H1 (cell line): ENCODE measurements at places on chromosomes 5 and 9. TPM values are rescaled to one million over a fixed set of nuclear protein-coding genes. Genes with fewer than 3 reads are reported as not detected.

Gene ADAMTSL2
- 0.69 and 0.74 TPM in 2 replicates for total RNA-seq

Gene EFNA5
- total RNA-seq, result 17.6 and 21.8 TPM in 2 replicates

Gene PPP3R2
- total RNA-seq, result not detected in 2 replicates

GRCh38 chr5:52674815-52675545 lies 112.7 kb upstream of the ITGA1 start:
- no peak for DNase-seq

DNA sequence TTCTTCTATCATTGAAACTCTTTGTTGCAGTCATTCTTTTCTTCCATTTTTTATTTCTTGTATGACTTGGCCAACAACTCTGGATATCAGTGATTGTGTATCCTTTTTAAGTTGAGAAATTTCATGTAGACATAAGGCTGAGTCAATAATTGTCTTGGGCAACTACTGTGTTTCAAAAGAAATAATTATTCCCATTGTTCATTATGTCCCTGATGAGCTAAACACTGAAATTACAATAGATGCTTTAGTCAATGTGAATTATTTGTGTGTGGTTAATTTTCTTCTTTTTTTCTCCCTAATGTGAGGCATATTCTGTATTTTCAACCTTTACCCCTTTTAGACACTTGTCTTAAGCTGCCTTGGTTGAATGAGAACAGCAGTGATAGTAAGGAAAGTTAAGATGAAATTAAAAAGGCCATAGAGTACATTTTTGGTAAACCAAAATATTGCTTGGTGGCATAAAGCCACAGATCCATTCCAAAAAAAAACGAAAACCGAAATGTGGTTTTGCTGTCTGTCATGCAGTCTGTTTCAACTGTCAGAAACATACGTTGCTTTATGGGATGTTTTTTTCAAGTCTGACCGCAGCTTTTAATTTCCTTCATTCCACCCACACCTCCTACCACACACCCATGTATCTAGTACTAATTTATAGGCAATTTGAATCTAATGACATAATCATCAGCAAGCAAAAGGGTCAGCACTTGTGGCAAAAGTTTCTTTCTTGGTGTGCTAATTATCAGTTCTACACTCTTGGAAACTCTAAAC lies 21.1 kb downstream of the TLE4 start:
- DNase-seq, result no peak

GRCh38 chr5:138212828-138213160 lies 329 bp downstream of the CDC23 start:
- DNase-seq, result no peak

GRCh38 chr5:138950421-138951031 lies 75.4 kb upstream of the LRRTM2 start:
- DNase-seq, result no peak

- DNase-seq, result no peak
These were observed 147.2 kb downstream of the IZUMO3 start for GRCh38 chr9:24398466-24398865.

DNA sequence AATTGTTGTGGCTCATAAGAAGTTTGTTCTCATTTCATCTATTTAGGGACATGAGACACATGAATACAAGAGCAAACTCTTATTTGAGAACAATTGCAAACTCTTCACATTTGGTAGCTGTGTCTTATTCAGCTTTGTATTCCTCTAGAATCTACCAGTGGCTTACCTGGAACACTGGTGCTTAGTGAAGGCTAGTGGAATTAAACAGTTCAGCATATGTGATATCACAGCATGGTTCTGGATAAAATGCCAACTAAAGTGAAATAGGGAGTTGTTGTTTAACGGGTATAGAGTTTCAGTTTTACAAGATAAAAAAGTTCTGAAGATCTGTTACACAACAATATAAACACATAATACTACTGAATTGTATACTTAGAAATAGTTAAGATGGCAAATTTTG lies 48.9 kb downstream of the NRG2 start:
- DNase-seq, result no peak

DNA sequence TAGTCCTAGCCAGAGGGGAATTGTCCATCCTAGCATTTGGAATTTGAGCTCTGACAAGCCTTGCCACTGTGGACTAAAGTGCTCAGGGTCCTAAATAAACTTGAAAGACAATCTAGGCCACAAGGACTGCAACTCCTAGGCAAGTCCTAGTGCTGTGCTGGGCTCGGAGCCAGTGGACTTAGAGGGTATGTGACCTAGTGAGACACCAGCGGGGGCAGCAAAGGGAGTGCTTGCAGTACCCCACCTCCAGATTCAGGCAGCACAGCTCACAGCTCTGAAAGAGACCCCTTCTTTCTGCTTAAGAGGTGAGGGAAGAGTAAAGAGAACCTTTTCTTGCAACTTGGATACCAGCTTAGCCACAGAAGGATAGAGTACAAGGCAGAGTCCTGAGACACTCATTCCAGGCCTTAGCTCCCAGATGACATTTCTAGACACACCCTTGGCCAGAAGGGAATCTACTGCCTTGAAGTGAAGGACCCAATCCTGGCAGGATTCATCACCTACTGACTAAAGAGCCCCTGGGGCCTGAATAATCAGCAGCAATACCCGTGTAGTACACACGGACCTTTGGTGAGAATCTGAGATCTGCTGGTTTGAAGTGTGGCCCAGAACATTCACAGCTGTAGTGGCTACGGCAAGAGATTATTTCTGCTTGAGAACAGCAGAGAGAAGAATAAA lies 164.6 kb downstream of the CCDC171 start:
- DNase-seq, result no peak

DNA sequence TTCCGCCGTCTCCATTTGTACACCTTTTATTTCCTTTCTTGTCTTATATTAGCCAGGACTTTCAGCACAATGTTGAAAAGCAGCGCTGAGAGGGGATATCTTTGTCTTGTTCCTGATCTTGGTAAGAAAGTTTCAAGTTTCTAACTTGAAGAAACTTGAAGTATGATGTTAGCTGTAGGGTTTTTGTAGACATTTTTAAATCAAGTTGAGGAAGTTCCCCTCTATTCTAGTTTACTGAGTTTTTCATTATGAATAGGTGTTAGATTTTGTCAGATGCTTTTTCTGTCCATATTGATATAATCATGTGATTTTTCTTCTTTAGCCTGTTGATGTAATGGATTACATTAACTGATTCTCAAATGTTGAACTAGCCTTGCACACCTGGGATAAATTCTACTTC lies 425.7 kb downstream of the PIK3R1 start:
- no peak for DNase-seq

- DNase-seq, result no peak
These were observed 54.4 kb downstream of the CMYA5 start for GRCh38 chr5:79743846-79744605.
